ENCODE measurements at places on chromosomes 3 and 15.
A peak's percentile ranks its signal among the peaks of the same experiment; 100 is the strongest.

DNA sequence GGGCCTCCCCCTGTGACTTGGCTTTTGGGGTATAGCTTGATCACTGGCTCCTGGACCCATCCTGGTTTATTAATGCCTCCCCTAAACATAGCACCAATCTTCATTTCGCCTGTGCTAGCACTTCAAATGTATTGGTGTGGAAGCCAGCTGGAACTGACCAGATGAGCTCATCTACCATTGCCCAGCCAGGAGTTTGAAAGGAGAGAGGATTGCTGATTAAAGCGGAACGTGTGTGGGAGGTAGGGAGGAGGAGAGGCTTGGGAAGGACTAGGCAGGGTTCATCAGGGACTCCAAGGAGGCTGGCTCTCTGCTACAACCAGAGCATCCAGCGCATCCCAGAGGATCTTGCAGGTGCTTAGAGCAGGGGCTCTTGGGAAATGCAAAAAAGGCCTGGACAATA is 34.4 kb upstream of the TLE3 start:
- no peak for DNase-seq

DNA sequence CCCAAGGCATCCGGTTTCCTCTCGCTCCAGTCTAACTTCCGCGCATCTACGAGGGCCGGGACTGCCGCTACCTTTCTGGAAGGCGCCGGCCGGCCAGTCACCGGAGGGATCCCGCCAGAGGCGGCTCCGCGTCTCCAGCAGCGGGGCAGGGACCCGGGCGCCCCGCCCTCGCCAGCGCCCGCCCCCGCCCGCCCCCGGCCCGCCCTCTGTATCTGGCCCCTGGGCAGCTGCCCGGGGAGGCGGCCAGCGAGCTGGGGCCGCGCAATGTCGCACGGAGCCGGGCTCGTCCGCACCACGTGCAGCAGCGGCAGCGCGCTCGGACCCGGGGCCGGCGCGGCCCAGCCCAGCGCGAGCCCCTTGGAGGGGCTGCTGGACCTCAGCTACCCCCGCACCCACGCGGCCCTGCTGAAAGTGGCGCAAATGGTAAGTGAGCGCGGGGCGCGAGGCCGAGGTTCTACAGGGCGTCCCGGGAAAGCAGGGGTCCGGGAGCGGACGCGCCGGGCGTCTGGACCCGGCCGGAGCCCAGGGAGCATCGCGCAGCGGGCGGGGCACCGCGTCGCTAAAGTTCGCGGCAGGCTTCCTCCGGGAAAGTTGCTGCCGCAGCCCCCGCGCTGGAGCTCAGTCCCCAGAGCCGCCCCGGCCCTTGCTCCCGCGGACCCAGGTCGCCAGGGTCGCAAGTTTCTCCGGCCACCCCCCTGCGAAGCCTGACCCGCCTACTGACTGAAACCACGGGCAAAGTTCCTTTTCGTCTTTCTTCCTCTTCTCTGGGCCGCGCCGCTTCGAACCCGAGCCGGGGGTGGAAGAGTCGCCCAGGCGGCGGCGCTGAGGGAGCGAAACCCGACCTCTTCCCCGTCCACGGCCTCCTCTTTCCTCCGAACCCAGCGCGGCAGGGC is at the start of gene CMTM7:
Gene CMTM7, plus strand, starts transcription at position 211 of the 893 bp plus-strand sequence. Its CDS starts 54 bp downstream, at position 265.
- DNase-seq: peak; percentile 64

DNA sequence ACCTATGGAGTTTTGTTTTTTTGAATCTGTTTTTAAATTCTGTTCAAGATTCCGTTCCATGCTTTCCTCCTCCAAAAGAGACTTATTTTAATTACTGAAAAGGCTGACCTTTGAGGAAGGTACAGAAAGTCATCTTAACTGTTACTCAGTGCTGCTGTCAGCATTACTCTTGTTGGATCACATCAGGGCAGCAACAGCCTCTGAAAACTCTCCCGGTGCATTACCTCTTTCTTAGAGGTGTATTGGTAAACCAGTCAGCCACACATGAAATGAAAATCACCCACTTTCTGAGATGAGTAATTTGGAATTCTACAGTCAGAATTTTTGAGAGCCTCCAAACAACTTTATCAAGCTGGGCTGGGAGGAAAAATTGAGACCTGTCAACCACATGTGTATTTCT is 88.5 kb upstream of the LIMD1 start:
- no peak for DNase-seq

DNA sequence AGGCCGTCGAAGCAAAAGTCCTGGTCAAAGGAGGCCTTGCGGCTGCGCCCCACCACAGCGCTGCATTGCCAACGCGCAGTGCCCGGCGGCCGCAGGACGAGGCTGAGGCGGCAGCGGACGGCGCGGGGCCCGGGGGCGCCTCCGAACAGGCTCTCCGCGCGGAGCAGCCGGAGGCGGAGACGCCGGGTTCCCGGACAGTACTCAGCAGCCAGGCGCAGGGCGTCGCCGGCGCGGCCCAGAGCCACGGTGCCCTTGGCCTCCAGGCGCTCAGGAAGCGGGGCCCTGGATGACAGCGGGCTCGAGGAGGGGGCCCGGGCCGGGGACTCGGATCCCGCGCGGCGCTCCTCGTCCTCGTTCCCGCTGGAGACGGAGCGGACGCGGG is 1.1 kb downstream of the C2CD4B start:
- DNase-seq: peak; percentile 9

DNA sequence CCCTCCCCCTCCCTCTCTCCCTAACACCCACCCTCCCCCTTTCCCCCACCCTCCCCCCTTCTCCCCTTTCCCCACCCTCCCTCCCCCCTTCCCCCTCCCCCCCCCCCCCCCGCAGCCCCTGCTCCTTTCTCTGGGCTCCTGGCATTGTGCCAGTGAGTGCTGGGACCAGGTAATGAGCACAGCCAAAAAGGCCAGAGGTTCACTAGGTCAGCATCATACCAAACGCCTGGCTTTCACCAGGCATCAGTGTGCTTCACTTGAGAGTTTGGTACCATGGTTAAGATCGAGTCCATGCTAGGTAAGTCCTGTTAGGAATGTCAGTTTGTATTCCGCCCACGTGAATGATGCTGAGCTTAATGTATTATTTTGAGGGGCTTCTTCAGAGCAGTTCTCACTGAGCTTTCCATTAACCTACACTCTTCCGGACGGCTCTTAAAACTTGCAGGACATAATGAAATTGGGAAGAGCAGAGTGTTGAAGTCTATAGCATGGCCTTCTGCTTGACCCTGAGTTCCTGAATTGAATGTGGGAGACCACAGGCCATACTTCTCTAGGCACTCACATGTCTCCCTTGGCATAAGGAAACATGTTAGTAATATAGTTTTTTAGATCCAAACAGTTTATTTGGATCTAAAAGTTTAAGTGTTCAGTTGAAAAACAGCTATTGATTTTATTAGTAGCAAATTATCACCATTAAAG is 45.6 kb downstream of the SENP2 start:
- no peak for DNase-seq

DNA sequence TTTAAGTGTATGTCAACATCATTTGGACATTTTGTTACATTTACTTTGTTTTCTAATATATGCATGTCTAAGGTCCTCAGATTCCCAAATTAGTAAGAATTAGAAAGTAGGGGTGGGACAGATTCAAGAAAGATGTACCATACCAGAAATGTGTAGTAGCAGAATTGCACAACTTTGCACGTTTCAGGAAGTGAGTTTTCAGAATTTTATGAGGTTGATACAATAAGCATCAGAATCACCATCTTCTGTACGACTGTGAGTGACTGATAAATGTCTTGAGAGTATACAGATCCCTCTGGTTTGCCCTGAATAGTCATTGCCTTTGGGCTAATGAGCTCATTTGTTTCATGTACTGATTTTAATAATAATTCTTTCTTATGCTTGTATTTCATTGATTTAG is 9.3 kb downstream of the ARIH2 start:
- DNase-seq: no peak

- no peak for DNase-seq
Observed at GRCh38 chr15:67061811-67062368, 3.5 kb upstream of the SMAD3 start.
